ENCODE measurements at places on chromosomes 13 and 19. TPM values are rescaled to one million over a fixed set of nuclear protein-coding genes. Genes with fewer than 3 reads are reported as not detected.
A peak's percentile ranks its signal among the peaks of the same experiment; 100 is the strongest.

GRCh38 chr13:110272227-110272626 is 34.7 kb downstream of the COL4A1 start:
- no peak for ATAC-seq

The KIR2DL1 gene
- total RNA-seq: not detected

The SLC7A10 gene
- total RNA-seq: 0.25 TPM

DNA sequence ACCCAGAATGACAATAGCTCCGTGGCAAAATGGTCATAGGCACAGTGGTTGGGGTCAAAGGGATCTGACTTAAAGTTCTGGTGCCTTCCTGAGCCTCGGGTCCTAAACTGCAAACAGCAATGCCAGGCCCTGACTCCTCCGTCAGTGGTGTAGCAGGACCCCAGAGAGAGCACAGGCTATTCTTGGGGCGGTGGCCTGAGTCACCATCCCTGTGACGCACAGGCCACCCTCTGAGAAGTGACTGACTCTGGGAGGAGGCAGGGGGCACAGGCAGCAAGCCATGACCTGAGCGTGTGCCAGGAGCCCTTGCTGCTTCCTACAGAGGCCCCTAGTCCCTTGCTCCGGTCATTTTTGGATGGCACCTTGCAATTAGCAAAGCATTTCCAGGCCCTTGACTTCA is 18.7 kb downstream of the PLVAP start:
- ATAC-seq: no peak

- peak; percentile 66 for ATAC-seq
These were observed 6.7 kb downstream of the DNM2 start for GRCh38 chr19:10724573-10725071.

GRCh38 chr13:21225082-21225481 is 48.6 kb downstream of the MRPL57 start:
- ATAC-seq: no peak

- peak; percentile 64 for ATAC-seq
These were observed 18.7 kb upstream of the POU2F2 start for GRCh38 chr19:42150911-42151361.

The ZNF418 gene
- 3.9 TPM for total RNA-seq

DNA sequence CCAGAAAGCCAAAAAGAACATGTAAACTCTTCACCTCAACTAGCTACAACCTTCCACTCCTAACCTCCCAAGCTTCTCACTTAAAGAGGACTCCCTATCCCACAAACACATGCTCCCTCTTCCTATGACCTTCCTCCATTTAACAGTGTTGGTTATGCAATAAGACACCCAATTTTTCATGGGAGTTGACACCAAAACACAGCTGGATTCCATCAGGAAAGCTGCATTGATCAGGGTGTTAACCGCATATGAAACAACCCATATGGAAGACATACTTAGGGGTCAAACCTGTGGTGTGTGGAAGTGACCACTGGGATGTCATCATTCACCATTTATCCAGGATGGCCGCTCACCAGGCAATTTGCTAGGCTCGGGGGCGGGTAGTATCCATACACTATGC is 21.9 kb downstream of the ZNF473 start:
- no peak for ATAC-seq

DNA sequence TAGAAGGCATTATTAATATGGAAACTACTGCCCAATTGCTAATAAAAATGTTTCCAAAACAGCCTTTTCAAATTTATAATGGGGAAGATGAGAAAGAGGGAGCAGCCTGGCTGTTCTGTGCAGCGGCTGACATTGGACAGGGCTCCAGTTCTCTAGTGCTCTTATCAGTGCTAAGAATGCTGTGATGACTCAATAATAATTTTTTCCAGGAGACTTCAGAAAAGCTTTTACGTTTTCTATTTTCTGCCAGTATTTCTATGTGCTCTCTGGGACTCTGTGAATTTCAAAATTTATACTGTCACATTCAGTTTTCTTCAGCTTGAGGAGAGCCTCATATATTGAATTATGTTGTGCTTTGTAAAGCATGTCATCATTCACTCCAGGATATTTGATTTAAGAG is 209.6 kb downstream of the VWA8 start:
- no peak for ATAC-seq

DNA sequence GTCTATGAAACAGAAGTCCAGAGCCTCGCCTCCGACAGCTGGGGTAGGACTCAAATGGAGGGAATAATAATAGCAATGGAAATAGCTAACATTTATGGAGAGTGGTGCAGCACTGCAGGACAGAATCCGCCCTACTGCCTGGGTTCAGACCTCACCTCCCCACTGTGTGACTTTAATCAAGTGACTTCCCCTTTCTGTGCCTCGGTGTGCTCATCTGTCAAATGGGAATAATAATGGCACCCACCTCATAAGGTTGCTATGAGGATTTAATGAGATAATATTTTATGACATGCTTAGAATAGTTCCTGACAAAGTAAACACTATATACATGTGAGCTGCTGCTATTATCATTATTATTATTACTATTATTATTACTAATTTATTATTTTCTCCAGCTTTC is 3.2 kb downstream of the LRFN1 start:
- ATAC-seq: no peak

DNA sequence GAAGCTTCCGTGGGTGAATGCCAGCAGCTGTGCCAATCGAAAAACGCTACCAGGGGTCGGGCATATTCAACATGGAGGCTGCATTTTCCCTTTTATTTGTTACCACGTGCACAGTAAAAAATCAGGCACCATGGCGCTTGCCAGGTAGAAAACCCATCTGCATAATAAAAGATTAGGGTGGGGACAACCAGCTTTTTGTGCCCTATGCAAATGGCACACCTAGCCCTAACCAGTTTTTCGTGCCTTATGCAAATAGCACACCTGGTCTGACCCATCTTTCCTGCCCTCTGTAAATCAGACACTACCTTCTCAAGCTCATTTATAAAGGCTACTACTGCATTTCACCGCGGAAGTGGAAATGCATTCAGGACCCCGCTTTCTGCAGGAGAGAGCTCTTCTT is 62.1 kb upstream of the FREM2 start:
- ATAC-seq: no peak

DNA sequence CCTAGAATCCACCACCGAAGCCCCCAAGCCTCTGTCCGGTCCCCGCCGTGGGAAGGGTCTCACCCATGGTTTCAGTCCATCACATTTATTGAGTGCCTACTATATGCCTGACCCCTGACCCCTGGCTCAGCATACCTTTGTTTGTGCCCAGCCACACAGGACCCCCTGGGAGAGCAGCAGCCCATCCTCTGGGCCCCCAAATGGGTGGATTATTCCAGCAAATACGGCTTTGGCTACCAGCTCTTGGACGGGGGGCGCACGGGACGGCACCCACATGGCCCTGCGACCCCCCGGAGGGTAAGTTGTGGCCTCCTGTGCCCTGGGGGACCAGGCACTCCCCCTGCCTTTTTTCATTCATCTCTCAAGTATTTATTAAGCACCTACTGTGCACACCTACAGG is 7.7 kb downstream of the PLK5 start:
- ATAC-seq: no peak

The SHD gene
- total RNA-seq: 52.7 TPM

DNA sequence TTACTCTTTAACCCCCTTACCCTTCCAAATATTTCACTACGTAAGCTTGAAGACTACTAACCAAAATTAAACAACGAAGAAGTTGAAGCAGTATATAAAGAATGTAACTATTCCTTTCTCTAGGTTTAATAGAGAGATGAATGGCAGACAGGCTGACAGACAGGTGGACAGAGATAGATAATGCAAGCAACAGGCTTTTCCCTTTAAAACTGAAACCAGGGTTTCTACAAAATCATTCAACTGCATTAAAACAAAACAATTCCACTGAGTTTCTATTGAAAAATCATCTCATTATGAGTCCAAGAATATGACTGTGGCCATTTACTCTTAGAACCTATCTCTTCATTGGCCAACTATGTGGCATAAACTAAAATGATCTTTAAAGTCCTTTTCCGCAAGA is 15.2 kb downstream of the LNX2 start:
- ATAC-seq: no peak

DNA sequence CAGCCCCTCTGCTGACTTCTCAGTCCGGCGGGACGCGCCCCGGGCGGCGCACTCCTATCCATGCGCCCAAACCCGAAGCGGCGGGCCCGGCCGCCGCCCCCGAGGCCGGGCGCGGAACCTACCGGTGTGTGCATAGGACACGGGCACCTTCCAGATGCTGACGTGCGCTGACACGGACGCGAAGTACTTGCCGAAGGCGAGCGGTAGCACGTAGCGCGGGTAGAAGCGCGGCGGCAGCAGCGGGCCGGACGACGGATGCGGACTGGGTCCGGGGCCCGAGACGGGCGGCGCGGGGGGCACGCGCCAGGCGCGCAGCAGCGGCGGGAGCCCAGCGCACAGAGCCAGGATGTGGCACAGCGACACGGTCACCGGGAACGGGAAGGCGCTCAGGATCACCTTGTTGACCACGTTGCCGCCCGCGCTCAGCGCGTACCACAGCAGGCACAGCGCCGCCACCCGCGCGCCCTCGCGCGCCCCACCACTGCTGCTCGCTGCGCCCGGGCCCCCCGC is 338 bp downstream of the SLC35E1 start:
- ATAC-seq: no peak

The CEACAM8 gene
- 0.56 TPM for total RNA-seq

GRCh38 chr19:35903550-35904179 is 1.3 kb downstream of the HCST start:
- ATAC-seq: peak; percentile 5

The CACNA1A gene
- 8.5 TPM for total RNA-seq

The NCAN gene
- total RNA-seq: 17.8 TPM

- no peak for ATAC-seq
These were observed 7.8 kb downstream of the ZNF600 start for GRCh38 chr19:52778811-52779210.

DNA sequence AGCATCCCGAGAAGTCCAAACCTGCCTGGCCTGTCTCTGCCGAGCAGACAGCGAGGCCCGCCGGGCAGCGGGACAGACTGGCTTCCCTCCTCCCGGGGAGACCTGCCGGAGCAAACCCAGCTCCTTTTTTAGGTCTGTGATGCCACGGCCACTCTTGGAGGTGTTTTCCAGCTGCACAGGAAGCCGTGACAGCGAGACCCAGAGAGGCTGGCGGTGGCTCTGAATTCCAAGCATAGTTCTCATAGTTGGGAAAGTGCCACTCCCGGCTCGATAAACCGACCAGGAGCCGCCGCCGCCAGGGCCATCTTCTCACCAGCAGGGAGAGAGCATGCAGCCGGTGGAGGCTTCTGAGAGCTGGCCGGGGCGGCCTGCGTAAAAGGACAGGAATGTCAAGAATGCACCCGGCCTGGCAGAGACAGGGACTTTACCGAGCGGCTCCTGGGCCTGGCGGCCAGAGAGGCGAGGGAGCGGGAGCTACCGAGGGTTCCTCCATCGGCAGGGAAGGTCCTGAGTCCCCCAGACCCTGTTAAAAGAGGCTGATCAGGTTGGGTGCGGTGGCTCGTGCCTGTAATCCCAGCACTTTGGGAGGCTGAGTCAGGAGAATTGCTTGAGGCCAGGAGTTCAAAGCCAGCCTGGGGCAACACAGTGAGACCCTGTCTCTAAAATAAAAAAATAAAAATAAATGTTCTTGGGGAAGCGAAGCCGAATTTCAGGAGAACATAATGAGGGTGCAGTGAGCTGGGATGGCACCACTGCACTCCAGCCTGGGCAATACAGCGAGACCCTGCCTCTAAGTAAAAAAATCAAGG is 64.9 kb downstream of the GADD45B start:
- peak; percentile 88 for ATAC-seq

The CYP2A13 gene
- not detected for total RNA-seq

- no peak for ATAC-seq
These were observed 97.4 kb downstream of the FREM2 start for GRCh38 chr13:38784036-38784880.

- no peak for ATAC-seq
These were observed 3.2 kb downstream of the ZNF441 start for GRCh38 chr19:11769995-11770394.

Data from motor neuron (in vitro differentiated cells).